ENCODE measurements at places on chromosomes 6 and 20. TPM values are rescaled to one million over a fixed set of nuclear protein-coding genes. Genes with fewer than 3 reads are reported as not detected.

The SPATA2 gene
- 7.1 TPM for total RNA-seq

The CRISP3 gene
- not detected for total RNA-seq

The C6orf163 gene
- total RNA-seq, result 0.30 TPM

The IRF4 gene
- total RNA-seq, result 0.27 TPM

The IRAK1BP1 gene
- 0.64 TPM for total RNA-seq

- no peaks in the 10 kb centered on the region for H3K36me3 ChIP-seq
- H3K4me3 ChIP-seq, result no peak overlapping the region
- H3K27ac ChIP-seq, result no peak overlapping the region
- no peaks in the 10 kb centered on the region for H3K27me3 ChIP-seq
- H3K4me1 ChIP-seq, result no peaks in the 10 kb centered on the region
Measured at GRCh38 chr6:3764516-3765335, 13.2 kb upstream of the PXDC1 start.

DNA sequence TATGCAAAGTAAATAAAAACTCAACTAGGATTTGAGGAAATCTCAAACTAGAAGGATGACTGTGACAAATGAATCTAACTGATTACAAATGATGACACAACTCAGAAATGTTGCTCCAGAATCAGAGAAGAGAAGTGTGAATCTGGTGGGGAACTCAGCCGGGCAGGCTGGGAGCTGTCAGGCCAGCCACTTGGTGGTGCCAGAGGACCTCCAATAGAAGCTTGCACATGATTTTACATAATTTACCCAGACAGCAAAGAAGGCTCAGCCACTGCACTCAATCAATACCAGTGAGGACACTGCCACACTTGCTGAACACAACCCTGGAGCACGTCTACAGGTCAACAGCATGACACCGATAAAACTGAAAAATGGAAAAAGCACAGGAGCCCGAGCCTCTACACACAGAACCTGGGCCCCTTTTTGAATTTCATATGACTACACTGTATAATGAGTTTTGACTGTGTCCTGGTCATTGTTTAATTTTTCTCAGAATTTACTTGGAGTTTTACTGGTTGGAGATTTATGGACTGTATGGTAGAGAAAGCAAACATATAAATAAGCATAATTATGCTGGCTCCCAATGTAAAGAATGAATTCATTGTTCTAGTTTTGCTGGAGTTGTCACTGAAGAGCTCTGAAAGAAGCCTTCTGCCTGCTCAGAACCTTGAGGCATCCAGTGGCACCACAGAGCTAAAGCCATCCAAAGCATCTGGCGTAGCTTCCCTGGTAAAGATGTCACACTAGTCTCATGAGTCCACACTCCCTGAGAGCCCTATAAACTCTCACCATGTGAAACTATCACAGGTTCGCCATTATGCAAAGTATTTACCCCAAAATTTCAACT is 296.5 kb downstream of the THBS2 start:
- no peaks in the 10 kb centered on the region for H3K36me3 ChIP-seq
- peaks cover 11% of the 10 kb centered on the region for H3K4me1 ChIP-seq
- peak; percentile 64 for DNase-seq
- H3K4me3 ChIP-seq, result no peak overlapping the region
- H3K27me3 ChIP-seq, result peaks cover 12% of the 10 kb centered on the region
- no peak overlapping the region for H3K27ac ChIP-seq

DNA sequence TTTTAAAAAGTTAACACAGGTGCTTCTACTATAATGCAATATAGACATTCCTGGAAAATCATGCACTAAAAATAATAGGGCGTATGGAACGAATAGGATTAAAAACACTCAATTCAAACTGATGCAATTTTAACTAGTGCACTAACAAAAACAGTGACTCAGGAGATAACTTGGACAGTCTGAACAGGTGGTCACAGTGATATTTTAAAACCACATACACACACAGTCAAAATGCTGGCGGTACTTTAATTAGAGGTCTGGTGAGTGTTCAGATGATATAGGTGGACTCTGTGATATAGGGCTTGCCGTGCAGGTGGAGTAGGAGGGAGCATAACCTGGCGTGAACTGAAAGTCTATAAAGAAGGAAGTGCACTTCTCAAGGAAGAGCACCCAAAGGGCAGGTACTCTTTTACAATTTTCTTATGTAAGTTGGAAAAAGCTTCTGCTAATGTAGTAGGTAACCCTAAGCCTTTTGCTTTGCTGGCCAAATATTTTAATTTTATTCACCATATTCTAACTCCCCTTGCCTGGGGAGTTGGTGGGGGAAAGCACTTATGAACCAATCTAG is 41.9 kb upstream of the PLN start:
- H3K36me3 ChIP-seq, result no peaks in the 10 kb centered on the region
- no peak for DNase-seq
- peak overlapping the region; percentile 63 for H3K4me3 ChIP-seq

GRCh38 chr6:137846274-137846673 is 20.8 kb upstream of the TNFAIP3 start:
- H3K27me3 ChIP-seq, result no peaks in the 10 kb centered on the region
- no peak for DNase-seq

DNA sequence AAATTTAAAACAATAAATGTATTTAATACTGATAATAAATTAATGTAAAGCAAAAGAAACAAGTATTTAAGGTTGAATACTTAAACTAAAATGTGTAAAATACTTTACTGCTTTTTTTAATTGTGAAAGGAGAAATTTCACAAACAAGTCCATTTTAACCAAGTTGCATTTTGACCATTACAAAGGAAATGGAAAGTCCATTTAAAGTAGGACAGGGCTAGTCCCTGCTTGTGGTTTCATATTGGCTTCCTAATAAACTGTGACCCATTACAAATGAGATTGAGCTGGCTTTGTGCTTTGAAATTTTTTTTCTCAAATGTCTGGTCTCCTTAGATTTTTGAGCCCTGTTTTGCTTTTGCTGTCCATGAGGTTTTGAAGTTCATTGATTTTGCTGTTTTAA is 527.6 kb downstream of the MAFB start:
- H3K27ac ChIP-seq, result no peak overlapping the region
- no peaks in the 10 kb centered on the region for H3K27me3 ChIP-seq
- no peak overlapping the region for H3K4me3 ChIP-seq

- no peaks in the 10 kb centered on the region for H3K4me1 ChIP-seq
- no peak overlapping the region for H3K4me3 ChIP-seq
- H3K27ac ChIP-seq, result no peak overlapping the region
- H3K27me3 ChIP-seq, result no peaks in the 10 kb centered on the region
Measured at GRCh38 chr20:13581451-13581850, 57.3 kb downstream of the TASP1 start.

GRCh38 chr20:20761301-20761700 is 48.9 kb upstream of the RALGAPA2 start:
- H3K27ac ChIP-seq, result no peak overlapping the region
- no peaks in the 10 kb centered on the region for H3K27me3 ChIP-seq
- H3K4me3 ChIP-seq, result no peak overlapping the region
- DNase-seq, result no peak

DNA sequence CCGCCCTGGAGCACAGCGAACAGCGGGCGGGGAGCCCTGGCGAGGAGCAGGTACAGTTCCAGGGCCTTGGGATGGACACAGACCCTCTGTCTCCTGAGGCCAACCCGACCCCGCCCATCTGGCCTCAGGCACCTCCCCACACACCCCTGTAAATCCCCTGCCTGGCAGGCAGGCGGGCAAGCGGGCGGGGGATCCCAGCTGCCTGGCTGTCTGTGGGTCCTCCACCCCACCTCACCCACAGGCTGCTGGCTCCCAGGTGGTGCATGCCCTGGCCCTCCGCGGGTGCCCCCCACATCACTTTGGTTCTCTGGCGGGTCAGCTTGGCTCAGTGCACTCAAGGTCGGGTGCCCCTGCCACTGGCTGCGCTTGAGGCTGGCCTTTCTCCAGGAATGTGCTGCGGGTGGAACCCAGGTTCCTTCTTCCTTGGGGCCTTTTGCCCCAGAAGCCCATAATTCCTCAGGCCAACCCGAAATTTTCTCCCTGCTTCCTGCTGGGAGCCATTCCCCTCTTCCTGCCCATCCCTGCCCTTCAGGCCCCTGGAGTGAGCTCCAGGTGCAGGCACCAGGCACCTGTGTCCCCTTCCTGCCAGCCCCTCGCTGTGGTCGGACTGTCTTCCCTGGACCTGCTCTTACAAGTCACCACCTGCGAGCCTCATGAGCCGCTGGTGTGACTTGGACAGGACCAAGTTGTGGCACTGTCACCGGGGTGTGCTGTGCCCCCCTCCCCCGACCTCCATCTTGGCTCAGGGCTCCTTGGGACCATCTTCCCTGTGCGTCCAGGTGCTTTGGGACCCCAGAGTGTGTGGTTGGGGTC is 5.3 kb upstream of the TNFRSF6B start:
- H3K27ac ChIP-seq, result no peak overlapping the region
- peaks cover 4% of the 10 kb centered on the region for H3K36me3 ChIP-seq
- peaks cover 8% of the 10 kb centered on the region for H3K4me1 ChIP-seq
- H3K4me3 ChIP-seq, result no peak overlapping the region

DNA sequence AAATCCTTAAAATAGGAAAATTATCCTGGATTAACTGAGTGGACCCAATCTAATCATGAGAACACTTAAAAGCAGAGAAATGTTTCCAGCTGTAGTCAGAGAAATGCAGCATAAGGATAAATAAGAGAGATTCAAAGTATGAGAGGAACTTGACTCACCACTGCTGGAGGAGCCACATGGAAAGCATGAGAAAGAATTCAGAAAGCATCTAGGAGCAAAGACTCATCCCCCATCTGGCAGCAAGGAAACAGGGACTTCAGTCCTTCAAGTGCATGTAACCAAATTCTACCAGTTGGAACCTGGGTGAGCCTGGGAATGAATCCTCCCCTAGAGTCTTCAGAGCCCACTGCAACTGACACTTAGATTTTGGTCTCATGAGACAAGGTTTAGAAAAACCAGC is 33.7 kb downstream of the RNF146 start:
- H3K27me3 ChIP-seq, result no peaks in the 10 kb centered on the region
- no peaks in the 10 kb centered on the region for H3K36me3 ChIP-seq
- DNase-seq, result no peak
- H3K27ac ChIP-seq, result no peak overlapping the region
- H3K4me1 ChIP-seq, result peaks cover 14% of the 10 kb centered on the region

DNA sequence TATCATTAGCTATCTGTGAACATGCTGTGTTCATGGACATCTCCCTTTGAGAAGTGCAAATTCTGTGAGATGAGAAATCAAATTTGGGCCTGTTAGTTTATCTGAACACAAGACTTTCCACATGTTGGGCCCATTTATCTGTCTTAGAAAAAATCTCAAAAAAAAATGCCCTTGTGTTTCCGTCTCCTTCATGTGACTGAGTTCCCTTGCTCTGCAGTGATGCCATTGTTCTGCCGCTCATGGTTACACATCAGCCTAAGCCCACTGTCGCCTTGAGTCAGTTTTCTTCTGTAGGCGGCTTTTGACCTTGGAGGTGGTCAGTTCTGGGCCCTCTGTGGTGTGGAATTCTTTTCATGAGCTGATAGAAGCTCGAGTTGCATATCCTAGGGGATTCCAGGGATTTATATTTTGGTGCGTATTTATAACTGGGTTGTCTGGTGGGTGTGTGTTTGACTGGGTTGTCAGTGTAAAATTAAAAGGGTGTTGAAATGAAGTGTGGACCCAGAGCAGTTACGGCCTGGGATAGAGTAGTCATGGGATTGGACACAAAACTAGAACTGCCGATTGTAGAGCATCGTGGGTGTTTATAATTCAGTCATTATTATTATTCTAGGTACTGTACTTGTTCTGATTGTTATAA is 156.7 kb downstream of the JARID2 start:
- no peak overlapping the region for H3K4me3 ChIP-seq
- no peak for DNase-seq
- H3K27ac ChIP-seq, result peak overlapping the region; percentile 89
- H3K4me1 ChIP-seq, result peaks cover 74% of the 10 kb centered on the region

DNA sequence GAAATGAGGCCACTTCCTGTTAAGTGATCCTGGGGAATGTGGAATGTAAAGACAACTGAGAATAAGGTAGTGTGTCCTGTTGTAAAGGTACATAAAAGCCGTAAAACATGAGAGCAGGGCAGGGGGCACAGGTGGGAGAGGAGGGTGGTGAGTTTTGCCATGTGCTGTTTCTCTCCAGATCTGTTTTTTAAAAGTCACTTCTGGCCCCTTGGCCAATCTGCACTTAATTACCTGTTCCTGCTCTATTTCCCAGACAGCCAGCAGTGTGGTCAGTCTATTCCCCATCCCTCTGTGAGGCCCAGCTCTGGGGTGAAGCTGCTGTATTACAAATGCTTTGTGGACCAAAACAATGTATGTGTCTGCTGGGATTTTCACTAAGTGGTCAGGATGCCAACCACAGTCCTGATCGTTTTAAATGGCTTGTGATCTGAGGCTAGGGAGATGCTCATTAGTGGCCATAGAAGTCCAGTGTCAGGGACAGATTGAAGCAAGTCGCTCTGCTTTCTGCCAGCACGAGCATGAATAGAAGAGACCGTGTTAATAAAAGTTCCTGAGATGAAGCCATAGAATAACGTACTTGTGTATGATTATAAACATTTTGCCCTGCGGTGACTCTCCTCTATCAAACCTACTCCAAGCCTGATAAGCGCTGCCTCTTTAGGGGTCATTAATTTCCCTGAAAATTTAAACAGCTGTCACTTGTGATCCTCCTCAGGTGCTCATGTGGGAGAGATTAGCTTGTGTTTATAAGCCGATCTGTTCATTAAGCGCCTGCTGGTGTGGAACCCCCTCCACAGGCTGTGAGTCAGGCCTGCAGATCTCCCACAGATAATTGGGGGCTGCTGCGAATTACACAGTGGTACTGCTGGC is 111.8 kb upstream of the CENPW start:
- H3K27ac ChIP-seq, result no peak overlapping the region
- no peaks in the 10 kb centered on the region for H3K36me3 ChIP-seq
- H3K4me3 ChIP-seq, result no peak overlapping the region
- H3K4me1 ChIP-seq, result no peaks in the 10 kb centered on the region

DNA sequence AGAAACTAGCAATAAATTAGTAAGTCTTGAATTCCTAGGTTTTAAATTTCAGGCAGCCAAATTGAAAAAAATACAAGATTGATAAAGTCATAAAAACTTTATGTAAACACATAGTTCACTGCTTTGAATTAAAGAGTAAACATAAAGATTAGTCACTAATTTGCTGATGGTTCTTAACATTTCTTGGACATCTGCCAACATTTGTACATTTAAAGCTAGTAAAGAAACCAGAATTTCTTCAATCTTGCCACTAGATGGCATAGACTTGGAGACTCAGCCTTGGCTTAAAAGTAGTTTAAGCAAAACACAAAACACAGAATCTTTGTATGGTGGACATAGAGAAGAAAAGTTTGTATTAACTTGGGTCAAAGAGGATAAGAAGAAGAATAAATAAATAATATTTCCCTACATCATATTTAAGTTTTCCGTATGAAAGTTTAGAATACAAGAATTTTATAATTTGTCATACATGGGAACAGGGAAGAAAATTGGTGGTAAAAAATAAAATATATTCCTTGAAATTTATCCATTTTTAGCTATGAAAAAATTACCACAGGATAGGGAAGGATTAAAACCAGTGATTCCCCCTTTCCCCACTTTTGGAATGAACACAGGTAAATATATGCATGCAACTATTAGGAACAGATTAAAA is 41.7 kb upstream of the FAM135A start:
- H3K4me1 ChIP-seq, result no peaks in the 10 kb centered on the region
- H3K4me3 ChIP-seq, result no peak overlapping the region
- H3K27ac ChIP-seq, result no peak overlapping the region

Measured in psoas muscle (tissue), 8 donors.